NT2/D1 (cell line): ENCODE measurements at places on chromosomes 2 and 18.

DNA sequence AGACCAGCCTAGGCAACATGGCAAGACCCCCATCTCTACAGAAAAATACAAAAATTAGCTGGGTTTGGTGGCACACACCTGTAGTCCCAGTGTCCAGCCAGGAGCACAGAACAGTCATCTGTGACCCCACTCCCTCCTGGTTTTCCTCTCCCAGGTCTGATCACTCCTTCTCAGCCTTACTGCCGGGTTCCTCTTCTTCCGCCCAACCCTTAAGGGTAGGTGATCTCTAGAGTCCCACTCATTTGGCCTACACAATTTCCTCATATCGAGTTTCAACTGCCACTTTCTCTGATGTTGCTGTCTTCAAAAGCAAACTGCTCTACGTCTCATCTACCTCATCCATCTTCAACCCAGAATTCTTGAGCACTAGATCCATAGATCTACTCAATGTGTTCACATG, 13.4 kb upstream of the MAT2A start:
- no peak for DNase-seq

DNA sequence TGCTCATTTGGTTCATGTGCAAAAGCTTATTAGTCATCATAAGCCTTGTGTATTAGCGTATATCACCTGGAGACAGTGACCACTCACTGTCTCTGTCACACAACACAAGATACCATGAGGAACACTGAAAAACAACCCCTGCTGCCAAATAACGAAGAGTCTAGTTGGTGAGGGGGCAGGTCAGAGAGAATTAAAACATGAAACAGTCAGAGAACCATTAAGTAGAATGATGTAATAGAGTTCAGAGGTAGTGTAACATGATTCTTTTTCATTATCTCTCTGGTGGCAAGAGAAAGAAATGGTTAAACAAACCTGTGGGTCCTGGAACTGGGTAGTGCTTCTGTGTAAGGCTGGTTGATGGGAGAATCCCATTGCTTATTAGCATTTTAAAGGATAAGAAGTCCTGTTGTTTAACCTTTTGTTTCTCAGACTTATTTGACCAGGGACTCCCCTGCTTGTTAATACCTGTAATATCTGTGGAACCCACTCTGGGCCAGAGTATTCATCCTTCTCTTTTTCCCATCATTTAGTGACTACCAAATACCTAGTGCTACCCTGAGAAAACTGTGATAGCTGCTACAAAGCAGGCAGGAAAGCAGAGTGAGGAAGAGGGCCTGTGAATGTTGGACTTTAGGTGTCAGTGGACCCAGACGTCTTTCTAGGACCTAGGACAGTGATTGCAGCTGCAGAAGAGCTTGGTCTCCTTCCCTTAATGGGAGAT, 38.0 kb downstream of the PTRHD1 start:
- DNase-seq = no peak

DNA sequence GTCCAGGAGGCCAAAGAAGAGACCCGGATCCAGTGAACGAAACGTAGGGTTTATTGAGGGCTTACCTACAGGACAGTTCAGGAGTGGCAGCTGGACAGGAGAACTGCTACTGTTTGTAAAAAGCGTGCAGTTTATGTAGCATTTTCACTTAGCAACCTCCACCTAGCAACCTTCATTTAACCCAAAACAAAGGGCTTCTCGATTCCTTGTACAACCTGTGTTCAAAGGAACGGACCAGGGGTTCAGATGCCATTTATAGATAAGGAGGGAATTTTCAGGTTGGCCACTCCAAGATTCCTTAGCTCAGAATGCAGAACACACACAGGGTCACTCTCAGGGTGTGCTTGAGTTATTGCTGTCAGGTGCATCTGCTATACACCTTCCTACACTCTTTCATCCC, 65.1 kb upstream of the YWHAQ start:
- DNase-seq = no peak

- no peak for DNase-seq
Measured at GRCh38 chr2:74406035-74406434, 15.4 kb downstream of the C2orf81 start.

DNA sequence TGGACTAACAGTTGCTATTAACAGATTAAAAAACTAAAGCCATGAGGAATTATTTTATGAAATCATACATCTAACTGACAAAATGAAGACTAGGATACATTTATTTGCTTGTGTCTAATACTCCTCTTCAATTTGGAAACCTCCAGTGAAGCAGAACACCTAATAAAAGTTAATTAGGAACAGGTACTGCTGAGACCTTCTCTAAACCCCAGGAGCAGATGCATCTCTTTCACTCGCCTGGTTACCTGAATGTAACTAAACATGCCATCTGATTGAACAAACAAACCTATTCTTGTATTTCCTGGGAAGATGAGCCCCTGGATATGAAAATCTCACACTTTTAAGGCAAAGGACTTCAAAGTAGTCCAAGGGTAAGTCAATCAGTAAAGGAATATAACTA, 898.2 kb downstream of the NRXN1 start:
- no peak for DNase-seq

- DNase-seq = no peak
Measured at GRCh38 chr2:224085811-224086210, 46.7 kb upstream of the SERPINE2 start.
